ENCODE measurements at places on chromosomes 13 and 19.
A peak's percentile ranks its signal among the peaks of the same experiment; 100 is the strongest.

DNA sequence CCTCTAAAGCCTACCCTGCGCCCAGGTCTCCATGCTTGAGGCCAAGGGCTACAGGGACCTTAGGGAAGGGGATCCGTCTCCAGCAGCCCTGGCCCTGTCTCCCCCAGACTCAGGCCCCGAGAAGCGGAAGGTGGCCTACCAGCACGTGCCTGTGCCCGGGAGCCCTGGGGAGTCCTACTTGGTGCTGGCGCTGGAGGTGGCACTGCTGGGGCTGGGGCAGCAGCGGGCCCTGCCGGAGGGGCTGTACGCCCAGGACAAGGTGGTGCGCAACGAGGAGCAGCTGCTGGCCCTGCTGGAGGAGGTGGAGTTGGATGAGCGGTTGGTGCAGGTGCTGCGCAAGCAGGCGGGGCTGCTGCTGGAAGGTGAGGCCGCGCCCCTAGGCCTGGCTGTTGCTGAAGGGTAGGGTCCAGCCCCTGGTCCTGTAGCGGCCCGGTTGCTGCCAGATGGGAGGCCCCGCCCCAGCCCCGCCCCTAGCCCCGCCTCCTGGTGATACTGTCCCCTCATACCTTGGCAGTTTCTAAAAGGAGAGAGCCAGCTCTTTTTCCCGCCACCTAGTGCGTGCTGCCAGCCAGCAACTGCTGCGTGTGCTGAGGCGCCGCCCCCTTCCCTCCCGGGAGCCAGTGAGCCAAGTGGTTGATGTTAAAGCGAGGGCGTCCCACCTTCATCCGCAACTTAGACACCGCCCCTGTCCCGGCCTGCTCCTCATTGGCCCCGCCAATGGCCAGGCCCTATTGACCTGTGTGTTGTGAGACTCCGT lies 22.6 kb downstream of the ZSWIM4 start:
- peak; percentile 81 for DNase-seq

- no peak for DNase-seq
Measured at GRCh38 chr13:59790626-59791025, 373.1 kb downstream of the DIAPH3 start.

DNA sequence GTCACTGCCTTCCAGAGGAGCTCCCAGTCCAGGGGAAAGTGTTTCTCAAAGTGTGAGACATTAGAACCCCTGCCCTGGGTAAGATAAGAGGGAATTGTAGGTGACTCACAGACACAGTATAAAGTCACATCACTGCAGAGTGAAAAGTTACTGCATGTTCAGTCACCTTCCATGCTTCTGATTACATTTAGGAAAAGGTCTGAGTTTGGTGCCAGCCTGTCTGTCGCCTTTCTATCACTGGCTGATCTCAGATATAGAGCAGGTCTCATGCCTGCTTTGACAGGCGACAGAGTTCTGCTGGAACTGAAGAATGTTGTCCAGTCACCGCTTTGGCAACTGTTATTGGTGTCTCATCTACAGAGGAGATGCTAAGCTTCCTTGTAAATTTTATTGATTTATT lies 1078.6 kb downstream of the UQCRFS1 start:
- DNase-seq, result no peak

- no peak for DNase-seq
Measured at GRCh38 chr19:45020071-45020470, 18.8 kb upstream of the CLASRP start.

- no peak for DNase-seq
Measured at GRCh38 chr19:37095859-37096258, 17.6 kb downstream of the ZNF420 start.

GRCh38 chr19:49057636-49058234 lies at the start of gene CGB7:
CGB7 (minus strand) TSS chr19:49057749; CDS start chr19:49055375, 2,374 bp downstream.
- DNase-seq, result peak; percentile 74

DNA sequence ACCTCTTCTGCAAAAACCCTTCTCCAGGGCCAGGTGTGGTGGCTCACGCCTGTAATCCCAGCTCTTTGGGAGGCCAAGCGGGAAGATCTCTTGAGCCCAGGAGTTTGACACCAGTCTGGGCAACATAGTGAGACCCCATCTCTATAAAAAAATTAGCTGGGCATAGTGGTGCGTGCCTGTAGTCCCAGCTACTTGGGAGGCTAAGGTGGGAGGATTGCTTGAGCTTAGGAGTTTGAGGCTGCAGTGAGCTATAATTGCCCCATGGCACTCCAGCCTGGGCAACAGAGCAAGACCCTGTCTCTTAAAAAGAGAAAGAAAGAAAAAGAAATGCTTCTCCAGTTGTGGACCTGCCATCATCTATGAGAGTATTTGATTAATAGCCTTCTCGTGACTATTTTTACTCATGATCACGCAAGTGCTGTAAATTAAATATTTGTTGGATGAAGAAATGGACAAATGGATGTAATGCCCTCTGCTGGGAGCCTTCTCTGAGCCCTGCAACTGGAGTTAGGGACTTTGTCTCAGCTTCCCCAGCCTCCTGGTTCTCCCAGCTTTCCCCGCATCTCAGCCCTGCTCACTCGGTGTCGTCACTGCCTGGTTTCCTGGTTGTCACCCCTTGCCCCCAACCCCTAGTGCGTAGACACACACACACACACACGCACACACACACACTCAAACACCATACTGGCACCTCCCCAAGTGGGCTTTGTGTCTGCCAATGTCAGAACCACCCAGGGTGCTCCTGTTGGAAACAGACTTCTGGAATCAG lies 12.2 kb downstream of the WIZ start:
- no peak for DNase-seq

DNA sequence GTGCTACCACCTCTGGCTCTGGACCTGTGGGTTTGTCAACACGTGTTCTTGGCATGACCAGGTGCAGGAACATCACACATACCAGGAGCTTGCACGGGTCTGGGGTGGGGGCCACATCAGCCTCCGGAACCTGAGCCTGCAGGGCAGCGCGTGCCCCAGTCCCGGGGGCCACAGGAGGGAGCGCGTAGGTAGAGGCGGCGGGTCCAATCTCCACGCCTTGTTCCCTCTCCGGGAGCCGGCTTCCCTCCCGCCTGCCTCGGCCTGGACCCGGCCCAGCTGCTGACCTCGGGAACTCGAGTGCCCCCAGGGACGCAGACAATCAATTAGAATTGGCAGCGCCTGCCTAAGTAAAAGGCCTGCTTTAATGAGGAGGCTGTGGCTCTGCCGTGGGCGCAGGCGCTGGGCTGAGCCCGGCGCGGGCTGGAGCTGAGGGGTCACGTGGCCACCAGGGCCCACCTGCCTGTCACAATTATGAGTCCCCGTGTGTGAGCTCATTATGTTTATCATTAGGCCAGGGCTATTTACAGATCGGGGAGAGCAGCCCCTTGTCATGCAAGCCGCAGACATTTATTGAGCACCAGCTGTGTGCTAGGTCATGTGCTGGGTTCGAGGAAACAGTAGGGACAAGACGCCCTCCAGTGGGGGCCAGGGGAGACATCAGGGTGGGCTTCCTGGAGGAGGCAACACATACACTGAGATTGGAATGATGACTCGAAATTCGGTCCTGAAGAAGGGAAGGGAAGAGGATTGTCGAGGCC lies 32.2 kb upstream of the TNFAIP8L1 start:
- no peak for DNase-seq

- DNase-seq, result no peak
Measured at GRCh38 chr13:51235756-51236490, 13.7 kb downstream of the FAM124A start.

DNA sequence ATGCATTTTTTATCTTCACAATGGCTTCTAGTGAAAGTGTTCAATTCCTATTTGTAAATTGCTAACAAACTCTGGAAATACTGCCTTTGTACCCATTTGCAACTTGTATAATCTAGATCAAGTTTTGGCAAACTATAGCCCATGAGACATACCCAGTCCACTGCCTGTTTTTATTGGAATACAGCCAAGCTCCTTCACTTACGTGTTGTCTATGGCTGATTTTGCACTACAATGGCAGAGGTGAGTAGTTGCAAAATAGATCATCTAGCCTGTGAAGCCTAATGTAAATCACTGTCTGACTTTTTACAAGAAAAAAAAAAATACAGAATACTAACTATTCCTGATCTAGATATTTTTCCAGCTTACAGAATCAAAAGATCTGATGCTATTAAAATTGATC lies 37.1 kb downstream of the DZIP1 start:
- DNase-seq, result no peak

DNA sequence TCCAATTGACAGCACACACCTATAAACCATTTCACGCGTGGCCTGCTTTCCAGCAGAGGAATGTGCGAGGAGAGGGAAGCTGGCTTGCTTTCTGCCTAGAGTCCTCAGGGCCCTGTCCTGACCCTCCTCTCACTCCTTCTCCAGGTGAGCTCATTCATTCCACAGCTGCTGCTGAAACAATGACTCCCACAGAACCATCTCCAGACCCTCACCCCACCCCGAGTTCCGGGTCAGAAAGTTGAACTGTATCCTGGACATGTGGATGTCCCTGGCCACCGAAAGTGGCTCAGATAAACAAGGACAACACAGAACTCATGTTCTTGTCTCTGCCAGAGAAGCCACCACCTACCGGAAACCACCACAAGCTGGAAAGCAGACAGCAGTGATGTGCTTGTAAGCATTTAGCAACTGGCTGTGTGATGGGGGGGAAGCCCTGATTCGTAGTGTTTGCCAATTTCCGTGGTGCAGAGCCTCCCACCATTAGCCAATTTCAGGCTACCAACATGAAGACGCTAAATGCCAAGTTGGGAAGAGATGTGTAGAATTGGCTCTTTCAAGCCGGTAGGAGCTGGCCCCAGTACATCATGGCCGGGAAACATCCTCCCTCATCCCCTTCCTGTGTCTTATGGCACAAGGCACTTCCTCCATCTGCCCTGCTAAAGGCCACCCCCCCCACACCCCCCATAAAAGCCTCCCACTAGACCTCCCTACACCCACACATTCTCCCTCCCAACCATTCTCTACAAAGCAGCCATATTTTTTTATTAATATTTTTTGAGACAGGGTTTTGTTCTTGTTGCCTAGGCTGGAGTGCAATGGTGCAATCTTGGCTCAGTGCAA lies 5.0 kb downstream of the SYCE2 start:
- no peak for DNase-seq

DNA sequence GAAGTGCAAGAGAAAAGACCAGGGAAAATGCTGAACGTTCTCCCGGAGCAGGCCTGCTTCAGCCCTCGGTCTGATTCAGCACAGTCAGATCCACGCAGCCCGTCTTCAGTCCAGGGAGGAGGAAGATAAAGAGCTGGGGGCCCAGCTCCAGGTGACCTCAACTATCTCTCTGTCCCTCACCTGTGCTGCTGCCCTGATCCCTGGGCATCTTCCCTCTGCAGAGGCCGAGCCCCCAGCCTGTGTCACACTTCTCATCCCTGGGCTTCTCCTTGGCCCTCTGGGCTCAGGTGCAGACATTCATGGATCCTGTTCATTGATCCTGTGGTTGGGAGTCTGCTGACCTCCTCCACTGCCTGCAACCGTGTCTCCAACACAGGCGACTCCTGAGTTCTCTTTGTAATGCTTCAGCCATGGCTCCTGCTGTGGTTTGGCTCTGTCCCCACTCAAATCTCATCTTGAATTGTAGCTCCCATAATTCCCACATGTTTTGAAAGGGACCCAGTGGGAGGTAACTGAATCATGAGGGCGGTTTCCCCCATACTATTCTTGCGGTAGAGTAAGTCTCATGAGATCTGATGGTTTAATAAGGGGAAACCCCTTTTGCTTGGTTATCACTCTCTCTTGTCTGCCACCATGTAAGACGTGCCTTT lies 27.9 kb downstream of the COL4A2 start:
- no peak for DNase-seq

GRCh38 chr13:46058268-46058667 lies 5.7 kb upstream of the ZC3H13 start:
- DNase-seq, result no peak

DNA sequence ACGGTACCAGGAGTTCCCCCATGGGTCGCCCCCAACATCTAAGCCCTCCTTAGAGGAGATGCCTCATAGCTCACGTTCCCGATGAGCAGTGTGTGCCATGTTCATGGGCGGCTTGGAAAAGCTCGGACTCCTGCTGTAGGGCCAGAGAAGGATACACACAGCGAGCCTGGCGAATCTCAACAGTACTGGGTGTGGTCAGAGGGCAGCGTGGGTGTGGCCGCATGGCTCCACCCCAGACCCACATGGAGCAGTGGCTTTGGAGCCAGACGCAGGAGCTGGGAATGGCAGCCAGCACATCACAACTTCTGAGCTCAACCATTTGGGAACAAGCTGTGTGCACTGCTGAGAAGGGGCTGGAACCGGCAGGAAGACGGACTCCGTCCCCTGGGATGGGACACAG lies 15.6 kb downstream of the CAPS start:
- no peak for DNase-seq

- DNase-seq, result no peak
Measured at GRCh38 chr13:71806886-71807285, 60.1 kb downstream of the DACH1 start.

GRCh38 chr19:57269515-57270250 lies 10.6 kb upstream of the ZNF460 start:
- DNase-seq, result no peak

- DNase-seq, result no peak
Measured at GRCh38 chr19:12581100-12581499, 29.5 kb downstream of the ZNF490 start.

- no peak for DNase-seq
Measured at GRCh38 chr13:62525652-62526051, 1110.0 kb upstream of the PCDH20 start.

DNA sequence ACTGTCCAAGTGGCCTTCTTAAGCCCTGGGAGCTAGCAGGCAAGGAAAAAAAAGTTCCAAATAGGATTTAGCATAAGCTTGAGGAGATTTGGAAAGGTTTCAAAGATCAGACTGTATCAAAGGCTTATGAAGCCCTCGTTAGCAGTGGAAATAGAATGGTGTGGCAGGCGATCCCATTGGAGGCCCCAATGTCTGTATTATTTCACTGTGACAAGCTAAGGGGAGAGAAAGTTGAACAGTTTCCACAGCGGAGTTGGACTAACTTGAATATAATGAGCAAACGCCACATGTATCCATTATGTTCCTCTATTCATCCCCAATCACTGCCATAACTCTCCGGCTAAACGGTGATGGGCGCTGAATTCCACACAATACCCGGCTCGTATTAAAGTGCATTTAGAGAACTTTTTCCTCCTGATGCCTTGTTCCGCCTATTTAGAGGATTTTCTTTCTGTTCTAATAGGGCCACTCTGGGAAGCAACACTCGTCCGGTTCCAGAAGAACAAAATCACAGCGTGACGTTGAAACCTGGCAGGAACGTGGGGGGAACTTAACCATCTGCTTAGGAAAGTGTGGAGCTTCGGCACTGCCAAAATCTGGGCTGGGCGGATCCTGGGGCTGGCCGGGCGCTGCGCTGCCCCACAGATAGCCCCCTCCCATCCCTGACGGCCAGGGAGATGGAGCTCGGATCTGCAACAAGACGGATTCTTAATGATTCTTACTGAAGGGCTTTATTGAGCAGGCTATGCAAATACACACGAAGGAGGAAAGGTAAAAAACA lies 1.0 kb upstream of the PCDH8 start:
- DNase-seq, result no peak

DNA sequence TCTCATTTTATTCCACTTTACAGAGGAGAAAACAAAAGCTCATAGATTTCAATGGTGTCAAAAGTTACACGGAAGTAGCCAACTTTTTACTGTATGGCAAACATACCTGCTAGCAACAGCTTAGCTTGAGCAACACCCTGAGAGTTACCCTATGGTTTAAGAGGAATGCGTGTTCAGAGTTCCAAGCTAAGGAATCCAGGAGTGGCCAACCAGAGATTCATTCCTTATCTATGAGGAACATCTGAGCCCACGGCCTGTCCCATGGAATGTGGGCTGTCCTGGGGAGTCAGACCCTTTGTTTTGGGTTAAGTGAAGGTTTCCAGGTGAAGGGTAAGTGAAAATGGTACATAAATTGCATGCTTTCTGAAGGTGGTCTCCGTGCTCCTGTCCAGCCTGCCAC lies 67.5 kb downstream of the STARD13 start:
- DNase-seq, result no peak

Measured in prostate gland (tissue), 2 donors.